NCI-H774 (cell line): ENCODE measurements at places on chromosomes 1 and 21.

GRCh38 chr1:173048621-173049321, 2.0 kb downstream of the TNFSF18 start:
- no peak for DNase-seq

GRCh38 chr1:207073906-207074820, 14.5 kb upstream of the C4BPB start:
- DNase-seq = no peak

DNA sequence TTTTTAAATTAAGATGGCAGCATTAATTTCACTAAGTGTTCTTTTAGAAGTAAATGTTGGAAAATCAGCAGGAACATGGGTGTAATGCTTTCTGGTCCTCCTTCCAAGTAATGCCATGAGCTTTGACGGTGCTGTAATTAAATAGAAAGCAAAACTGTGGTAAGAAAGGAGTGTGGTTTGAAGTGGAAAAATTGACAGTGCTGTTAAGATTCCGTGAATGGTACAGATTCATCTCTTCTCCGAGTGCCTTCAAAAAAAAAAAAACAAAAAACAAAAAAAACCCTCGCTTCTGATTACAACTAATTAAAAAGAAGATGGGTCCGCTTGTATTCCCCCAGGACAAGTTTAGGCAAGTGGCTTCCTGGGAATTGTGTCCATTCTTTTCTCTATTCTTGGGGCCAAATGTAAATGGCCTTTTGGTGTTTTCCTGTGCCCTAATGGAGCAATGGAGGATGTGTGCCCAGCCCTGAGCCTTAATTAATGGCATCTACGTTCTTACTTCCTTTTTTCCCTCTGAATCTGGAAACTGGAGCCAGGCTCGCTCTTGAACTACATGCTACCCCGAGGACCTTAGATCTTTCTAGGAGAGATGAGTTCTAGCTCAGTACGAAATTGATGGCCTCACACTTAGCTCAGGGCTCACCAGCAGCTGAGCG, 5.1 kb downstream of the LMO4 start:
- no peak for DNase-seq

- DNase-seq = peak; percentile 9
These were observed 4.9 kb downstream of the TMEM9 start for GRCh38 chr1:201149400-201149799.

GRCh38 chr21:44542716-44543115, 2.7 kb upstream of the KRTAP10-1 start:
- DNase-seq = no peak

- no peak for DNase-seq
These were observed 30.0 kb upstream of the RGL1 start for GRCh38 chr1:183774938-183775337.

DNA sequence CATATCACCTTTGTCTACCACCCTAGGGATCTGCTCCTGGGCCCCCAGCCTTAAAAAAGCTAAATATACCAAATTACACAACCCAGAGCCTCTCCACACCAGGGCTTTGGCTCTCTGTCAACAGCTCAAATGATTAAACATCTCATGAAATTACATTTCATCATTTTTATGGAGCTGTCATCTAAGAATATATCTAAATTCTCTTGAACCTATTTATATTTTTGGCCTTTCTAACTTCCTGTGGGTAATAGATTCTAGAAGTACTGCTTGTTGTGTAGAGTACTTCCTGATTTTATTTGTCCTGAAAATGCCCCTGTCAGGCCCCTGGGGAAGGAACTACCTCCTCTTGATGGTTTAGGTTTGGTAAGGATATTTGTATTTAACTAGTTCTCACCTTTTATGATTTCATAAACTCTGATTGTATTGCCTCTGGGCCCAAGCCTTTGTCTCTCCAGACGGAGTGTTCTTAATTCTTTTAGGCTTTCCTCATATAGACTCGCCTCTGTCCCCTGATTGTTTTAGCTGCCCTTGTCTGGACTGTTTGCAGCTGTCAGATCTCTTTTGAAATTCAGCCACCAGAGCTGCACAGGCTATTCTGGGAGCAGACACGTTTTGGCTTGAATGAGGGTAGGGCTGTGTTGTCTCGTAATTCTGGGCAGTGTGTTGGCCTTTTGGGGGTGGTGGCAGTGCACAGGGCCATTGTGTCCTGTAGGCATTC, 16.6 kb downstream of the MYOG start:
- peak; percentile 12 for DNase-seq

DNA sequence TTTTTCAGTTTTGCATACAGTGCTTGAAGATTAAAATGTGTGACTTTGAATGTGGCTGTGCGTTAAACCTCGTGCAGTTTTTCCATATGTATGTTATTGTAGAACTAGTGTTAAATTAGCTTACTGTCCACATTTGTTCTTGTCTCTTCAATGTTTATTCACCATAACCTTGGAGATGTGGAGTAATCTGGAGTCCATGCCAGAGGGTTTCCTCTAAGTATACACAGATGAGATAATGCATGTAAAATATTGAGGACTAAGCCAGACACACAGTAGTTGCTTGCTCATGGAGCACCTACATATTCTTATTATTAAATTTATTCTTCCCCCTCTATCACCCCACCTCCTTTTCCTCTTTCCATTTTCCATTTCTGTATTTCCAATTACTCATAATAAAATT, 7.7 kb upstream of the GIPC2 start:
- no peak for DNase-seq

DNA sequence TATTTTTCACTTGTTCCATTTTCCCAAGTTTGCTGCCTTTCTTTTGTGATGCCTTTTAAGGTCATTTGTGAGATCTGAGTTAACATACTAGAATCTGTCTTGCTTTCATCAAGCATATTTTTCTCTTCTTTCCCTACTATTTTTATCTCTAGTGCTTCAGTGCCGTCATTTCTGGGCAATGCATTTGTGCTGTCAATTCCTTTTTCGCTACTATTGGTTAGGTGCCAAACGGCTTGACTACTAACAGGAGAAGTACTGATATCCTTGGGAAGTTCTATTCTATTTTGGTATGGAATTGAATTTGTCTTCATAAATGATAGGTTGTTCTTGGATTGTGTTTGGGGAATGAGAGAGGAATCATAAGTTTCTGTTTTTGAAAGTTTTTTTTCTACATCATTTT, 42.2 kb downstream of the LRRC53 start:
- no peak for DNase-seq

DNA sequence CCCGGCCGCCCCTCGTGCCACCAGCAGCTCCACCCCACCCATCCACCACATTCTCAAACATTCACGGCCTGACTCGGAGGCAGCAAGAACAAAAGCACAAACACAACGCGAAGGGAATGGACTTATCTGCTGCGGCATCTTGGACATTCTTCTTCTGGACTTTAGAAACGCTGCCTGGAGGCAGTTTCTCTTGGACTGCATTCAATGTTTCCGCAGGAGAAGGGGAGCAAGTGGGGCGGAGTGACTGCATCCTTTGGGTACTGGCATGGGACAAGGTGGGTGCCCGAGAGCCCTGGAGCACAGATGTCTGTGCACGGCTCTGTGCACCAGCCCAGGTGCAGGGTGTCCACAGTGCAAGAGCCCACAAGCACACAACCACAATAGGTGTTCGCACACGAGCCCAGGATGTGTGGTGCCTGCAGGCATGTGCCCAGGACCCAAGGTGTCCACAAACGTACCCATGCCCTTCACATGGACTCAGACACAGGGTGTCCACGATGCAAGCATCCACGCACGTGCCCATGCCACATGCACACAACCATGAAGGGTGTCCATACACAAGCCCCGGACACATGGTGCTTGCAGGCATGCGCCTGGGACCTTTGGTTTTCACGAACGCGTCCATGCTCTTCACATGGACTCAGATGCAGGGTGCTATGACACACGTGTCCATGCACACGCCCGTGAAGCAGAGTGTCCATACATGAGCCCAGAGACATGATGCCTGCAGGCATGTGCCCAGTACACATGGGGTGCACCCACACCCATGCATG, 53.6 kb downstream of the WNT9A start:
- DNase-seq = no peak
